ENCODE measurements at places on chromosomes 4 and X.

- DNase-seq, result no peak
These were observed 39.1 kb upstream of the NPFFR2 start for GRCh38 chr4:71992571-71993312.

DNA sequence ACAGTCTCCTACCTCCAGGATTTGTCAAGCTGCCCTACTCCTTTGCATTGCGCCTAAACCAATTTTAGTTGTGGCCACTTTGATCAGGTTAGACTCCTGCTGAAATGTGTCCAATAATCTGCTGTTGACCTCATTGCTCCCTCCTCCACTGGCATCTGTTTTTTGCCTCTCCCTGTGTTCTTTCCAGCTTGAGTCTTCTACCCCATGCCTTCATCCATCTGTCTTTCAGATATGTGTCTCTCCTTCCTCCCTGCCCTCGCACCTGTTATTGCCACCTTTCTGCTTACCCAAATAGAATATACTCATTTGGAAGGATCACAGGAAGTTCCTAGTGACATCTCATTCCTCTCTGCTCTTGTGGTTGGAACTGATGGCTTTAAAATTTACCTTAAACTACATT lies 366.6 kb upstream of the CLNK start:
- DNase-seq, result no peak

DNA sequence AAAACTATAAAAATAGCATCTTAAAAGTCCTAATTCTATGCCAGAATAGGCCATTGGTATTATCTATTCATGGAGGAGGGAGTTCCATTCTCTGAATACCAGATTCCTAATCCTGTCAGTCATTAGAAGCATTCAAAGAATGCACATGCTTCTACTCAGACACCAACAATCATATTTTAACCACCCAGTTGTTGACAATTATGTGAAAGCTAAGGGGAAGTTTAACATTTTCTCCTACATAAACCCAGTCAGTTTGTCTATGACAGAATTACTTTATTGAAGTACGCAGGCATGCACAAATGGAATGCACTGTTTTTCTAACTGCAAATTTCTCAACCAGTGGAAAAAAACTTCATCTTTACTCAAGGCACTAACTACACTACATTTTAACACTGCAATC lies 69.6 kb upstream of the MTNR1A start:
- no peak for DNase-seq

- DNase-seq, result peak; percentile 0
These were observed 424 bp downstream of the SATL1 start for GRCh38 chrX:85243155-85243554.

- no peak for DNase-seq
These were observed 167.9 kb downstream of the CAMK2D start for GRCh38 chr4:113593400-113594230.

- DNase-seq, result no peak
These were observed 8.4 kb upstream of the UBA1 start for GRCh38 chrX:47185241-47185640.

DNA sequence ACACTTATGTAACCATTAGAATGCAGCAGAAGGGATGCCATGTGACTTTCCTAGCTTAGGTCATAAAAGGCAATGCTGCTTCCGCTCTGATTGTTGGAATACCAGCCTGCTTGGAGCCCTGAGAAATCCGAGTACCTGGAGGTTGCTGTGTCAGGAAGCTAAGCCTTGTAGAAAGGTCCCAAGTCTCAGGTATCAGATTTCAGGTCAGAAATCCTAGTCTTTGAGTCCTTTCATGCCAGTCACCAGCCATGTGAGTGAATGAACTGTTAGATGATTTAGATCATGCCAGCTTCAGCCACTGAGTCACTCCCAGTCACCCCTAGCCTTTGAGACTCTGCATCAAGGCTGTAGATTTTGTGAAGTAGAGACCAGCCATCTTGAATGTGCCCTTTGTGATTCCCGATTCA lies 23.5 kb downstream of the RAP1GDS1 start:
- no peak for DNase-seq

DNA sequence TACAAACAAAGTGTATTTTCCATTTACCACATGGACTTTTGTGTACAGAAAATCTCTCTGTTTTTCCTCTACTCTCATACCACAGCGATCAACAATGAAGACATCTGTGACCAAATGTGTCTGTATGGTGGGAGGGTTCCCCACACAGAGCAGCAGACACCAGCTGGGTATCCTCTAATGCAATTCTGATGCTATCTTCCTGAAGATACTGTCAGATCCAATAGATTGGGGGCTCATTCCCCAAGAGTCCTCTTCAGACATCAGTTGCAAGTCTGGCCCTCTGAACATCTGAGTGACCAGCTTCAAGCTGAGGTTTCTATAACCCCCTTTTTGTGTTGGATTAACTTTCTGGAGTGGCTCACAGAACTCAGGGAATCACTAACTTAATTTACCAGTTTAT lies 659.4 kb downstream of the CCSER1 start:
- DNase-seq, result no peak

- no peak for DNase-seq
These were observed 76.2 kb downstream of the PARM1 start for GRCh38 chr4:75009138-75009537.

GRCh38 chrX:45300638-45301037 lies 100.0 kb upstream of the DIPK2B start:
- no peak for DNase-seq

DNA sequence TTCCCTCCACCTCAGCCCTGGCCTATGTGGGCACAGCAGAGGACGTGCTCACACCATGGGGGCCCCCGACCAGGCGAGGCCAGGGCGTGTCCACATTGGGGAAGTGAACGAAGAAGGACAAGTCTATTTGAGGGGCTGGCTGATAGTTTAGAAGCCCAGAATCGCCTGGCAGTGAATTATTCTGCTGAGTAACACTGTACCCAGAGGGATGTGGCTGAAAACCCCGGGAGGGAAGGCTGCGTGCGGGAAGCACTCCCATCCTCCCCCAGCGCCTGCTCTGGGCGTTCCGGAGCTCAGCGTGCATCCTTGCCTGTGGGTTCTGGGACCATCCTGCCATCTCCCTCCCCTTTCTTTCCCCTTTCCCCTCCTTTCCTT lies 66.6 kb downstream of the TRMT44 start:
- no peak for DNase-seq

DNA sequence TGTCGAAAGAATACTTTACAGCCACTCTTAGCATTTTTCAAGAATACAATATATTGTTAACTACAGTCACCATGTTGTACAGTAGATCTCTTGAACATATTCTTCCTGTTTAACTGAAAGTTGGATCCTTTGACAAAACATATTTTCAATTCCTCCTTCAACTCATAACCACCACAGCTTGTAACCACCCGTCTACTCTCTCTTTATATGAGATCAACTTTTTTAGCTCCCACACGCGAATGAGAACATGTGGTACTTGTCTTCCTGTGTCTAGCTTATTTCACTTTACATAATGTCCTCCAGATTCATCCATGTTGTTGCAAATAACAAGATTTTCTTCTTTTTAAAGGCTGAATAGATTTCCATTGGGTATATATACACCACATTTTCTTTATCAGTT lies 338.3 kb upstream of the IGFBP7 start:
- no peak for DNase-seq

DNA sequence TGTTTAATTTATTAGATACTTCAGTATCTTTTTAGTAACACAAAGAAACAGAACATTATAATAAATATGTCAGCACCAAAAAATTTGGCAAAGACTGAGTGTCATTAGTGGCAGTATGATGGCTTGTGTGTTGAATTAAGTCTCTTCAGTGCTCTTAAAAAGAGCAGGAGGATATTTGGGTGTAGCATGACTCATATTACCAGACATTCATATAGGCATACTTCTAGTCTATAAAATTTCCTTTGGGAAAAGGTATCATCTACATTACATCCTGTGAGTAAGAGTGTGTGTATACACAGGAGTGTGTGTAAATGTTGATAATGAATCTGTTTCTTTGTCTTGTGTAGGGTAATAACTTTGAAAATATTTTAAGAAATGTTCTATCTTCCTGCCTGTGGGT lies 135.7 kb downstream of the CNKSR2 start:
- DNase-seq, result no peak

DNA sequence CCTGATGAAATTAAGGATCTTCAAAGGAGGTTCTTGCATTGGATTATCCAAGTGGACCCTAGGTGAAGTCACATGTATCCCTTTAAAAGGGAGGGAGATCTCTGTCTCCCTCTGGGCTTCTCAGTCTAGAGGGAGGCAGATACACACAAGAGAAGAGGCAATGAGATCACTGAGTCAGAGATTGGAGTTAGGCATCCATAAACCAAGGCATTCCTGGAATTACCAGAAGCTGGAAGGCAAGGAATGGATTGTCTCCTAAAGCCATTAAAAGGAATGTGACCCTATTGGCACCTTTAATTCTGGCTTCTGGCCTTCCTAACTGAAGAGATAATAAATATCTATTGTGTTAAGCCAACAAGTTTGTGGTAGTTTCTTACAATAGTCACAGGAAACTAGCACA lies 383.2 kb downstream of the PACRGL start:
- no peak for DNase-seq

DNA sequence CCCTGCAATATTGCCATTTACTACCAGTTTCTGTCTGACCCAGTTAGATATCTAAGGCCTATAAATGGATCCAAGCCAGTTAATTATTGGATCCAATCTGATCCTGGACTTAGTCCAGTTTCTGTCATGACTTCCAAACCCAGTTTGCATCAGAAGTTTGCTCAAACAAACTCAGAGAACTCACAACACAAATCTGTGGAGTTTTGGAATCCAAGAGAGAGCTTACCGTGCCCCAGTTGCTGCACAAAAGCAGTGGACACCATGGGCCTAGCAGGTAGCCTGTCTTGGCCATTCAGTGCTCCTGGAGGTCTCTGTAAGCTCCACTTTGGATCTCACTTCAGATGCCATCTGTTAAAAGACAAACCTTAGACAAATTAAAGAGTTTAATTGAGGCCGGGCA lies 174.5 kb downstream of the AASDH start:
- DNase-seq, result no peak

- DNase-seq, result peak; percentile 88
These were observed 60.9 kb downstream of the UGT8 start for GRCh38 chr4:114659386-114660008.

DNA sequence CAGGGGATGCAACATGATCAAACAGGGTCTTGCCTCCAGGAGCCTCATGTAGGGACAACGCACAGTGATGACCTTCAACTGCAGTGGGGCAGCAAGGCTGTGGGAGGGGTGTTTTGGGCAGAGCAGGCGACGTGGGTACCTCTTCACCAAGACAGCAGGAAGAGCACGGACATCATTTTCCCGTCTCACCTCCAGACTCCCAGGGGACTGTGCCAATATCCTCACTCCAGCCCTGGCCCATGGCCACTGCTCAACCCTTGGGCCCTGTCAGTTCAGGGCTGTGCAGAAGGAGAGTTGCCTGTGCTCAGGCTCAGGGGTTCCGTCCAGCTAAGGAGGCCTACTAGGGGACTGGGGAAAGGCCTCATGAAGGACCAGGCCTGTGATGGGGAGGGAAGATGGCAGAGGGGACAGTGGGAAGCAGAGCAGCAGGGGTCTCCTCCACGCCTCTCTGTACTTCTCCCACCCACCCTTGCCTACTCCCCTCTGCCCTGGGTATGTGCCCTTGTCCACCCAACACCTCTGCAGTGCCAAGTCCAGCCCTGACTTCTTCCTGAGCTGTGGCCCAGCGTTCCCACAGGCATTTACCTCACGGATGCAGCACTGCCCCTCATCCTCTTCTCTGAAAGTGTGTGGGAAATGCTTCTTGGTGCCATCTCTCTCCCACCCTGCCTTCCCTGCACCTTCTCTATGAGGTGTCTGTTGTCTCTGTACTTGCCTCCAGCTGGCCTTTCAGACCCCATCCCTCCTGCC lies 1.4 kb downstream of the IL9R start:
- no peak for DNase-seq

DNA sequence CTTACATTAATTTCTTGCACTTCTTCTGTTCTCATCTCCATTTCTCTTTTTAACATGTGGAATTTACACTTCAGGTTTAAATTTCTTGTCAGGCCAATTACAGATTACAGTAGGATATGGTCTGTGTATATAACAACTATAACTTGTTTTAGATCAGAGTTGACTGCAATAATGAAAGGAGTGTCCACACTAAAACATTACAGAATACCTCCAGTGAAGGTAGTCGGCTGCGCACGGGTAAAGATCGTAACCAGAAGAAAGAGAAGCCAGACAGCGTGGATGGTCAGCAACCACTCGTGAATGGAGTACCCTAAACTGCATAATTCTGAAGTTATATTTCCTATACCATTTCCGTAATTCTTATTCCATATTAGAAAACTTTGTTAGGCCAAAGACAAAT lies 32.6 kb upstream of the FMR1NB start:
- no peak for DNase-seq

- DNase-seq, result no peak
These were observed 88.6 kb upstream of the MAML3 start for GRCh38 chr4:140242357-140243277.

DNA sequence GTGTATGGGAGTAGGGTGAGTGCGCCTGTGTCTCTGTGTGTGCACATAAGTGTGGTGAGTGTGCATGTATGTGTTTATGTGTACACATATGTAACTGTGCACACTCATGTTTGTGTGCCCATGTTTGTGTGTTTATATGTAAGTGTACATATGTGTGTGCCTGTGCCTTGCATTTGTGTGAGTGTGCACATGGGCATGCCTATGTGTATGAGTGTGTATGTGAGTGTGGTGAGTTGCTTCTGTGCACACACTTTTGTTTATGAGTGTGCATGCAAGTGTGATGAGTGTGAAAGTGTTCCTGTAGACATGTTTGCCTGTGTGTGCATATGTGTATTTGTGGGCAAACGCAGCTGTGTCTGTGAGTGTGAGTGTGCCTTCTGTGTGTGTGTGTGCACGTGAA lies 7.2 kb downstream of the IL9R start:
- no peak for DNase-seq

GRCh38 chr4:19945979-19946380 lies 305.7 kb upstream of the SLIT2 start:
- DNase-seq, result no peak

DNA sequence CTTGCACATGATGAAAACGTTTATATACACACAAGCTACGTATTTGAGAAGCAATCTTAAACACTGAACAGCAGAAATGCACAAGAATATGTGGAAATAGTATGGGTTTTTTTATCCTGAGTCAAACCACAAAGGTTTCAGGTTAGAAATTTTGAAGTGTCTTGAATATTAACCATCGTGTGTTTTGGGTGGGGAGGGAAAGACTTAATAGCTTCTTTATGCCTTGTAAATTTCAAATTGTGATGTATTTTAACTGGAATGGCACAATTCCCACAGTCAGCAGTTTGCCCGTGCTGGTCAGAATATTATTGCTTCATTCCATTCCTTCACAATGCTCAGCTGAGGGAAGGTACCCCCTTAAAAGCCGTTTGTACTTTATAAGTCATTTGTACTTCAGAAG lies 67.4 kb upstream of the WDR1 start:
- DNase-seq, result no peak

- DNase-seq, result no peak
These were observed 138.6 kb downstream of the KLHL8 start for GRCh38 chr4:87081826-87082225.

DNA sequence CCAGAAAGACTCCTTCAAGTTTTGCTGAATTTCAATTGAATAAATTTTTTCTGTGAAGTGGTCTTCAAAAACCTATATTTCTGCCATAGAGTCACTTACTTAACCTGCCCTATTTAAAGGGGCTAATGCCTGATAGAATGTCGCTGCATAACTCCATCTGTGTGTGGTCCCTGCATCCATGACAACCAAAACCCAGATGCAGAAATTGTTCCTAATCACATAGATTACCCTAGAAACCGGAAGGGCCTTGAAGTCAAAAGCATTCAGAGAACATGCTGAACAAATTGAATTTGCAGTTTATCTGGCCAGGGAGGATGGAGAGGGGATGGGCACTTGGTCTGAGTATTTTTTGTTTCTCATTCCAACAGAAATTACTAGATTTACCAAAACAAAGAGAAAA lies 1.5 kb upstream of the PARM1 start:
- no peak for DNase-seq

Measured in putamen (tissue), 1 donor.